Sciatic nerve (tissue), 2 donors: ENCODE measurements at places on chromosomes 13 and 19.
A peak's percentile ranks its signal among the peaks of the same experiment; 100 is the strongest.

GRCh38 chr13:99078017-99078771 is 100.3 kb upstream of the DOCK9 start:
- no peak for DNase-seq

- no peak for DNase-seq
These were observed 15.8 kb upstream of the MICU2 start for GRCh38 chr13:21619633-21620220.

- no peak for DNase-seq
These were observed 47.5 kb upstream of the MED4 start for GRCh38 chr13:48142436-48142835.

DNA sequence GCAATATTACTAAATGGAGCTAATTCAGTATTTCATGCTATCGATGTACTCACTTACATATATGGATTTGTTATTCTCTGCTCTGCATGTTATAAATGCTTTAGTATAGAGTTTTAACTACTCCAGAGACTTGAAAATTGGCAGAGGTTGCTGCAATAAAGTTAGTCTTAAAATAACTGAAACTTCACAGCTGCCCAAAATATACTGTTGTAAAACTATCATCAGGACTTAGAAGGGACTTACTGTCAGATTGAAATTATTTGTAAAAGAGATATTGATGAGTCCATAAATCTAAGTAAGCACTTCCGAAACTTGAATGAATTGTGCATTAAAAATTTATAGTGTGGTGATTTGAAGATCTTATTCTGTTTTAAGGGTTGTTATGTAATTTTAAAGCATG is 1178.2 kb upstream of the PCDH20 start:
- no peak for DNase-seq

DNA sequence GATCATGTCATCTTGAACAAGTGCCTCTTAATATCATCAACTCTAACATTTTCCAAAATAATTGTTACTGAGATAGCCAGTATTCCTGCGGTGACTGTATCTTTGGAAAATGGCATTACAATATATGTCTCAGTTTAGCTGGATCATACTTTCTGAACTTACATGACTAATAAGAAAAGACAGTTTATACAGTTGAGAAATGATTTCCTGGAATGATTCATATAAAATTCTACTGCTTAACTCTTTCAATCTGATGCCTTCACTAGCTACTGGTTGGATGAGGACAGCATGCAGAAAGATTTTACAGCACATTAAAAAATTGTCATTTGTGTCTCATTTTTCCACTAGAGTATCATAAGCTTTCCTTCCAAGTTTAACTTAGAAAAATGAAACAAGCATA is 302.1 kb downstream of the PCDH17 start:
- DNase-seq: no peak

- DNase-seq: no peak
These were observed 9.3 kb downstream of the ZNF787 start for GRCh38 chr19:56111601-56112312.

DNA sequence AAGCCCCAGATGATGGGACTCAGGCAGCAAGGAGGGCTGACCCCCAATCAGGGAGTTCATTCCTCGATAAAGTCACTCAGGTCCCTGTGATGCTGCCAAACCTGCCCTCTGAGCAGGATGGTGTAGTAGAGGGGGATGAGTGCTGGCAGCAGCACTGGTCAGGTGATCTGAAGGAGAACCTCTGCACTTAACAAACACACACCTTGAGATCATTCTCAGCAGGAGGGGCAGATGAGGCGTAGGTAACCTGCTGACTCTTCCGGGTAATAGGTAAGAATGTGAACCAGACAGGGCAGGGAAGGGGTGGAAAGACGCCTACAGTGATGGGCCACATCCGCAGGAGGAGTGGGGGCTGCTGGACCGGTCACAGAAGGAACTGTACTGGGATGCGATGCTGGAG is 3.2 kb downstream of the ZNF446 start:
- no peak for DNase-seq

- no peak for DNase-seq
These were observed 2.6 kb downstream of the IGFL2 start for GRCh38 chr19:46150606-46151005.

DNA sequence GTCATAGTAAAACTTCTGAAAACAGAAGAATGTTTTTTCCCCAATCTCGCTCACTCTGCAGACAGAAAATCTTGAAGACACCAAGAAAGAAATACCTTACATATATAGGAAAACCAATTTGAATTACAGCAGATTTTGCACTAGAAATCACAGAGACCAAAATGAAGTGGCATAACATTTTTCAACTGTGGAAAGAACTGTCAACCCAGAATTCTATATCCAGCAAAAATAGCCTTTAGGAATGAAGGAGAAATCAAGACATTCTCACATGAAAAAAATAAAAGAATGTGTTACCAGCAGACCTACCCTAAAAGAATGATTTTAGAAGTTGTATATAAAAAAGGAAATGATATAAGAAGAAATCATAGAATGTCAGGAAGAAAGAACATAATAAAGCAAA is 28.7 kb downstream of the CCDC122 start:
- DNase-seq: no peak

DNA sequence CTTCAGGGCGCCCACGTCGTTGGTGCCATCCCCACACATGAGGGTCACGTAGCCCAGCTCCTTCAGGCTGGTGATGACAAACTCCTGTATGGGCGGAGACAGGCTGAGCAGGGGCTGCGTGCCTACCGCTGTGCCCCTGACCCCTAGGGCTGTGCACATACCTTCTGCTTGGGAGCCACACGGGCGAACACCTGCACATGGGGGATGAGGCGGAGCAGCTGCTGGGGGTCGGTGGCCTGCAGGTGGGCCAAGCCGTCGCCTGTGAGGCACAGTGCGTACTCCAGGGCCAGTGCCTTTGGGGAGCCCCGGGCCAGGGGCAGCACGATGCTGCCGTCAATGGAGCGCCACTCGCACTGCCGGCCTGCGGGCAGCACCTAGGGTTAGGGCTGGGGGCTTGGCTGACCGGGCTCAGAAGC is 6.1 kb upstream of the GMIP start:
- no peak for DNase-seq

DNA sequence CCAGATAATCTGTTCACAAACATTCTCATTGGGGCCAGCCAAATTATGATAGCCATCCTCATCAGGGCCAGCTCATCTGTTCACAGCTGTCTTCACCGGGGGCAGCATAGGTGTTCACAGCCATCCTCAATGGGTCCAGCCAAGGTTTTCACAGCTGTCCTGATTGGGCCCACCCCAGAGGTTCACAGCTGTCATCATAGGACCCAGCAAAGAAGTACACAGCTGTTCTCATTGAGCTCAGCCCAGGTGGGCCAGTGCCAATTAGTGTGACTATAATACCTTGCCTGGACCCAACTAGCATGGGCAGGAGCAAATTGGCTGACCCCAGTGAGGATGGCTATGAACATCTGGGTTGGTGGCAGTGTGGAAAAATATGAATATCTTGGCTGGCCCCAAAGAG is 1166.0 kb downstream of the UQCRFS1 start:
- DNase-seq: no peak

- no peak for DNase-seq
These were observed 11.2 kb upstream of the CFAP97D2 start for GRCh38 chr13:114167885-114168284.

- peak; percentile 82 for DNase-seq
These were observed 849 bp downstream of the GAS6 start for GRCh38 chr13:113862931-113863523.

DNA sequence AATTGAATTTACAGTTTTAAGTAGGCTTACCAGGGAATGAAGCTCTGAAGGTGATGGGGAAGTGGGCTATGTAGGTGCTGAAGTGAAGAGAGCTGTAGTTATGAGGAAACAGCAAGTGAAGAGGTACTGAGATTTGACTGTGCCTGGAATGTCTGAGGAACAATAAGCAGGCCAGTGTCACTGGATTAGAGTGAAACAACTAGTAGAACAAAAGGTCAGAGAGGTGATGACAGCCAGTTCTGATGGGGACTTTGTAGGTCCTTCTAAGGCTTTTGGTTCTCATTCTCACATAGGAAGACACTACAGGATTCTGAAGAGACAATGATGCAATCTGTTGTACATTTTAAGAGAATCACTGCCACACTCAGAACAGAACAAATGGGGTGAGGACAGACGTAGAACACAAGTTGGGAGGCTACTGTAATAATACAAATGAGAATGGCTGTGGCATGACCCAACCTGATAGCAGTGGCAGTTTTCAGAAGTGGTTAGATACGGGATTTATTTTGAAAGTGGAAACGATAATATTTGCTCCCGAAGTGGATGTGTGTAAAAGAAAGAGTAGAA is 130.8 kb downstream of the MYCBP2 start:
- DNase-seq: no peak

DNA sequence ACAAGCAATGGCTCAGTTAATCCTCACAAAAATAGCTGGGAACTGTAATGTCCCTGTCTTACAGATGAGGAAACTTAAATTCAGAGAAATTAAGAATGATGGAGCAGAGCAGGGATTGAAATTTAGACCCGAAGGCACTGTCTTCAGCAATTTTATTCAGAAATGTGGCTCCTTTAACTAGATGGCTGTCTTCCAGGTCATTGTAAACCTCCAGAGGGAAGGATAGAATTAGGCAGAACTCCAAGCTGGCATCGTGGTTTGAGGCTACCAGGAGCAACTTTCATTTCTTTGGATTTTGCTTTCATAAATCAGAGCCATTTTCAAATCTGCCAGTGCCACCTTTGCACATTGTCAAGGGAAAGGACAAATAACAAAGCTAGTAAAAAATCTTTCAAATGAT is 339.0 kb downstream of the DCT start:
- no peak for DNase-seq

DNA sequence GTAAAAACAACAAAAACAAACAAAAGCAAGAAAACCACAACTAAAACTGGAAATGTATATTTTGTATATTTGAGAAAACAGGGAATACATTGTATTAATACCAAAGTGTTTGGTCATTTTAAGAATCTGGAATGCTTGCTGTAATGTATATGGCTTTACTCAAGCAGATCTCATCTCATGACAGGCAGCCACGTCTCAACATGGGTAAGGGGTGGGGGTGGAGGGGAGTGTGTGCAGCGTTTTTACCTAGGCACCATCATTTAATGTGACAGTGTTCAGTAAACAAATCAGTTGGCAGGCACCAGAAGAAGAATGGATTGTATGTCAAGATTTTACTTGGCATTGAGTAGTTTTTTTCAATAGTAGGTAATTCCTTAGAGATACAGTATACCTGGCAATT is 17.1 kb downstream of the KLF5 start:
- DNase-seq: no peak

GRCh38 chr19:49631014-49631588 is 8.8 kb downstream of the RRAS start:
- DNase-seq: no peak

DNA sequence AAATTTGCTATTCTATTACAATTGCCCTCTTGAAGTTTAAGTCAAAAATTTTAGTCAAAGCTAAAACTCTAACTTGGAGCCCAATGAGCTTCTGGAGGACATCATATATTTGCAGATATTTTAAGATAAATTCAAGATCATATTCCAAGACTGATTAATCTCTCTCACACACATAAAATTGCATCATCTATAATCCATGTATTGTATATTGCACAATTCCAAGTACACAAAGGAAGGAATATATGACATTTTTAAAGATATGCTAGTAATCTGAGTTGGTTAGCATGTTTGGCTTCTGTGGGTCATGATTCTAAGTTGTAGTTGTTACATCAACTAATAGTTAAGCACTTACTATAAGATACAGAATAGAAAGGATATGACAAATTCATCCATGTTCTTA is 53.3 kb downstream of the KCNRG start:
- DNase-seq: no peak

GRCh38 chr19:54209058-54209810 is 8.6 kb downstream of the RPS9 start:
- no peak for DNase-seq

GRCh38 chr13:21318891-21319532 is 140.1 kb downstream of the ZDHHC20 start:
- no peak for DNase-seq

DNA sequence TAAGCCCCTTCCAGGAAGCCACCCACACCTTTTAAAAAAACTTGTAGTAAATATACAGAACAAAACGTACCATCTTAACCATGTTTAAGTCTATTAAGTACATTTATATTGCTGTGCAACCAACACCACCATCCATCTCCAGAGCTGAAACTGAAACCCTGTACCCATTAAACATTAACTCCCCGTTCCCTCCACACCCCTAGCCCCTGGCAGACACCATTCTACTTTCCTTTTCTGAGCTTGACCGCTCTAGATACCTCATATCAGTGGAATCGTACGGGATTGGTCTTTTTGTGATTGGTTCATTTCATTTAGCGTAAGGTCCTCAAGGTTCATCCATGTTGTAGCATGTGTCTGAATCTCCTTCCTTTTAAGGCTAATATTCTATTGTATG is 13.0 kb upstream of the SPATA13 start:
- no peak for DNase-seq

- no peak for DNase-seq
These were observed 264.1 kb downstream of the NALCN start for GRCh38 chr13:101152184-101152583.

DNA sequence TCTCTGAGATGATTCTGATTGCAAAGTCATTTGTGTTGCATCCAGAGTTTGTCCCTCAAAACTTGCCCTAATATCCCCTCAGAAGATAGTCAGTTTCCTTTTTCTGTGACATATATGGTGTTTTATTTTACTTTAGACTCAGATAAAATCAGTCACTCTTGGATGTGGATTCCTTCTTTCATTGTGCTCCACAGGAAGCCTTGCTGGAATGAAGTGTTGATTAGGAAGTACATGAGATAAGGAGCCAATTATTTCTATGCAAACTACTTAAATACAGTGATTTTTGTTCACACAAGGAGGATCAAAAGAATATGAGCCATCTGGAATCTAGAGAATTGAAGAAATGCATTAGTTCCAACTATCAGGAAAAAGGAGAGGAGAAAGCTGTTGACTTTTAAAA is 107.6 kb upstream of the RXFP2 start:
- no peak for DNase-seq

DNA sequence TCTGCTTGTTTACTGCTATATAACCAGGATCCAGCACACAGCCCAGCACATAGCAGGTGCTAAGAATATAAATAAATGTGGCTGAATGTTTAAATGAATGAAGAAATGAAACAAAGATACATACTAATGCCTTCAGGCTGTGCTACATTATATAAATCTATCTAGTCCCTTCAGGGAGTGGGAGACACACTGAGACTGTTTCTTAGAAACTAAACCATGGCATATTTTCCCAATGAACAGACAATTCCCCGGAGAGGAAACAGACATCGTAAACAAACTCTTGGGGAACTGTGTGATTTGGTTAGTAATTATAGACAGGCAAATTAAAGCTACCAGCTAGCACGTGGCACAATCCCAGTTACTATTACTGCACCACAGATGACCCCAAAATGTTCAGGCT is 9.7 kb upstream of the FEM1A start:
- no peak for DNase-seq

DNA sequence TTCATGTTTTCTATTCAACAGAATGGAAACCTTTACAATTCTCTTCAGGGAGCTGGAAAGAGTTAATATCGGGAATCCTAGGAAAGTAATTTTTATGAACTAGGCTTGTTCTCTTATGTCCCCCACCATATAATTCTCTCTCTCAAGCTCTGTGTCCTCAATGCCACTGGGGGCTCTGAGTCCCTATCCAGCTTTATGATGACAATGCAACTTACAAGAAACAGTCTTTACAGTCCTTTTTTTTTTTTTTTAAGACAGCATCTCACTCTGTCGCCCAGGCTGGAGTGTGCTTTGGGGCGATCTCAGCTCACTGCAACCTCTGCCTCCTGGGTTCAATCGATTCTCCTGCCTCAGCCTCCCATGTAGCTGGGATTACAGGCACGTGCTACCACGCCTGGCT is 31.2 kb upstream of the TM9SF2 start:
- no peak for DNase-seq
